ENCODE measurements at places on chromosomes 13 and 19. TPM values are rescaled to one million over a fixed set of nuclear protein-coding genes. Genes with fewer than 3 reads are reported as not detected.

Gene NLRP9
- not detected for total RNA-seq

Gene CBARP
- not detected for total RNA-seq

Gene C5AR2
- total RNA-seq: 0.73 TPM

Gene FFAR1
- total RNA-seq: 0.18 TPM

Gene ZNF93
- total RNA-seq: not detected

Gene HIF3A
- 83.2 TPM for total RNA-seq

All from stomach (tissue), 19 donors.